ENCODE measurements at places on chromosomes 3 and 15. TPM values are rescaled to one million over a fixed set of nuclear protein-coding genes. Genes with fewer than 3 reads are reported as not detected.
A peak's percentile ranks its signal among the peaks of the same experiment; 100 is the strongest.

Gene TTC21A
- total RNA-seq = 3.9 TPM

Gene ADPRH
- 2.6 TPM for total RNA-seq

Gene SORD
- total RNA-seq = 26.2 TPM

Gene CLRN1
- not detected for total RNA-seq

Gene BCL2A1
- not detected for total RNA-seq

DNA sequence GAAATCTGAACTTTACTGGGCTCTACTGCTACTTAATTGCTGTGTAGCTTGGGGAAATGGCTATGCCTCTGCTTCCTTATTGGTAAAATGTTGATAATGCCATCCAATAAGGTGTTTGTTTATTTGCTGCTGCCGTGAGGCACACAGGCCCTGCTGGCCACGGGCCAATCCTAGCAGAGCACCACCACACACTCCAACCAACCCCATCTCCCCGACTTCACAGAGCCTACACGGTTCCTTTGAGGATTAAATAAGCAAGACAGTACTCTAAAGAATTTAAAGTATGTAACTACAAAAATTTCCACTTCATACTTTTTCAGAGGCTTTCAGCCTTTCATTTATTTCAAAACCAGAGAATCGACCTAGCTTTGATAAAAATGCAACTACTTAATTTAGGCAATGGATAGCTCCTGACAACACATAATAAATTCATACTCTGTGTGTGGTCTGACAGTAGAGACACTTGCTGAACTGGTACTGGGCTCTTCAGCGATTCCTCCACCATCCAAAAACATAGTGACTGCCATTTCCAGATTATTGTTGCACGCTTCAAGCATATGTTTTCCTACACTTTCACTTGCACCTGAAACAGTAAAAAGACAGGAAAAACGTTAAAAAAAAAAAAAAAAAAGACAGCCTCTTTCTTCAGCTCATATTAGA is 25.3 kb downstream of the UBXN7 start:
- DNase-seq = peak; percentile 76

Gene KIF15
- 1.5 TPM for total RNA-seq

DNA sequence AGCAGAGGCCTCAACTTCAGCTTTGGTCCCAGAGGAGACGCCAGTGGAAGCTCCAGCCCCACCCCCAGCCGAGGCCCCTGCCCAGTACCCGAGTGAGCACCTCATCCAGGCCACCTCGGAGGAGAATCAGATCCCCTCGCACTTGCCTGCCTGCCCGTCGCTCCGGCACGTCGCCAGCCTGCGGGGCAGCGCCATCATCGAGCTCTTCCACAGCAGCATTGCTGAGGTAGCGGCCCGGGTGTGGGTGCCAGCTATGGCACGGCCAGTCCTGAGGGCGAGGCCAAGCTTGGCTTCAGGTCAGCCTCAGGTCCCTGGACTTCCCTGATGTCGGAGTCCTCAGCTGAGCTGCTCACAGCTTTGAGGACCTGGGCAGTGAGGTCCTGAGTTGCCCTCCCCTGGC is 5.7 kb upstream of the STAB1 start:
- no peak for DNase-seq

DNA sequence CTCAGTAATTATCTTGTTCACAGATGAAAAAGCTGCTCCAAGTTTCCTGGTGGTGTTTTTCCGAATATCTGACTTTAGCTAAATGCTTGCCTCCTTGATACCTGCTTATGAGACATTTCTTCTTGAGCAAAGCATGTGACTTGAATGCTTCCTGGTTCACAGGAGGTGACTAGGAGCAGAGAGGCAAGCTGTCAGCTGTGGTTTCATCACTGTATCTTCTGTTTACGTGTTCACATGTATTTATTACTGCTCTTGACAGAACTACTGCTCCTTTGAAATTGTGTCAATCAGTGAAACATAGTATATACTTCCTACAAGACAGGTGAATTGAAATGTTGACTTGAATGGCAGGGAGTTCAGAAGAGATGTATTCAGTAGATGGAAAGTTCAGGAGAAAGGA is 8.9 kb upstream of the SPPL2A start:
- no peak for DNase-seq

Gene MRPS22
- 43.1 TPM for total RNA-seq

DNA sequence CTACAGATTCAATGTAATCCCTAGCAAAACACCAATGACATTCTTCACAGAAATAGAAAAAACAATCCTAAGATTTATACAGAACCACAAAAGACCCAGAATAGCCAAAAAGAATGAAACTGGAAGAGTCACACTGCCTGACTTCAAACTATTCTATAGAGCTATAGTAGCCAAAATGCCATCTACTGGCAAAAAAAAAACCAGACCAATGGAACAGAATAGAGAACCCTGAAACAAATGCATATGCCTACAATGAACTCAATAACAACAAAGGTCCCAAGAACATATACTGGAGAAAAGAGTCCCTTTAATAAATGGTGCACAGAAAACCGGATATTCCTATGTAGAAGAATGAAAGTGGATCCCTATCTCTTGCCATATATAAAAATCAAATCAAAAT is 19.8 kb downstream of the PDCD10 start:
- DNase-seq = no peak

Gene CLEC3B
- not detected for total RNA-seq

Gene C3orf18
- total RNA-seq = 8.0 TPM

- DNase-seq = peak; percentile 81
Measured at GRCh38 chr15:90872486-90873184, 4.2 kb downstream of the FURIN start.

Measured in astrocyte (in vitro differentiated cells and primary cell).